NCI-H2107 (cell line): ENCODE measurements at places on chromosomes 2 and 18.

- DNase-seq: no peak
Observed at GRCh38 chr18:58005885-58006523, 38.0 kb upstream of the NEDD4L start.

DNA sequence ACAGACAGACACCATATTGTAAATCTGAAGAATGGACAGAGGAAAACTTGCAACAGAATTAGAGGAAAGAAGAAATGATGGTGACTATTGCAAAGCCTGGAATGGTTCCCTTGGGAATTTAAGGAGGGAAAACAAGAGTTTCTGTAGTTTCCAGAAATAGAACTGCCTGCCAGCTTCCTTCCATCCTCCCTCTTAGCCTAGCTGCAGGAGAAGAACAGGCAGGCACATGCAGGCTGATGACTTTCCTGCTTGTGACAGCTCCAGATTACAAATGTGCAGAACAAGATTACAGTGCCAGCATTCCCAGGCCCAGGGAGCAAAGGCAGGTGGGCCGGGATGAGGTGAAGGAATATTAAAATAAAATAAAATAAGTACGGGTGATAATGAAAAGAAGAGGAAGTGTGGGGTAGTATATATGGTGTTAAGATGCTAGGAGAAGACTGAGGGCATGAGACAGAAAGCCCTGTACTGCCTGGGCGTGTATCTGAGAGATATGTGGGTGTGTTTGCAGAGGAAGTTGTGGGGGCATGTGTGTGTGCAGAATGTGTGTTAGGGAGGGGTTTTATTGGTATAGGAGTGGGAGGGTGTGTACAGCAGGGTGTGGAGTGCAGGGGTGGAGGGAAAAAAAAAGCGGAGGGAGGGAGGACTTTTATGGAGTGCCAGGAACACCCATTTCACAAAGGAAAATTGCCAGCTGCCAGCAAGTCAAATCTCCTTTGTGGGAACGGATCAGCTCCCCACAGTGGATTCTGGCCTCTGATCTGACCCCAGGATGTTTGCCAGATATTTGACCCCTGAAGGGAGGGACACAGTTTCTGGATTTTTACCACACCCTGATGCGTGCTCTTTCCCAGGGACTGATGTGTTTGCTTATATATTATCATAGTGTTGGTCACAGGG, 43.9 kb upstream of the NEMP2 start:
- no peak for DNase-seq

DNA sequence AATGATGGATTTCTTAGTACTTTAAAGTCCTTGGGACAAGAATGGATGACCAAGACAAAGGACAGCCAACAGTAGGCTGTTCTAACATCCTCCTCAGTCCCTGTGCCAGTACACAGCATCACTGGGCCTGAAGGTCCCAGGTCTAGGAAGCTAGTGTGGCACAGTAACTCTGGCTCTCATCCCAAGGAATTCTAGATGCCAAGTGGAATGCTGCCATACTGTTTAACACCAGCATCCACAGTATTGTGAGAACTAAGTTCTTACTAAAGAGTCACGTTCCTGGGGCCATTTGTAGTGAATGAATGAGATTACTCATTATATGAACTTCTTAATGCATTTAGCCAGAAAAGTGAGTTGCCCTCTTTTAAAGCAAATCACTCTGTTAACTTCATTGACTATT, 68.2 kb upstream of the LYPD1 start:
- DNase-seq: no peak

DNA sequence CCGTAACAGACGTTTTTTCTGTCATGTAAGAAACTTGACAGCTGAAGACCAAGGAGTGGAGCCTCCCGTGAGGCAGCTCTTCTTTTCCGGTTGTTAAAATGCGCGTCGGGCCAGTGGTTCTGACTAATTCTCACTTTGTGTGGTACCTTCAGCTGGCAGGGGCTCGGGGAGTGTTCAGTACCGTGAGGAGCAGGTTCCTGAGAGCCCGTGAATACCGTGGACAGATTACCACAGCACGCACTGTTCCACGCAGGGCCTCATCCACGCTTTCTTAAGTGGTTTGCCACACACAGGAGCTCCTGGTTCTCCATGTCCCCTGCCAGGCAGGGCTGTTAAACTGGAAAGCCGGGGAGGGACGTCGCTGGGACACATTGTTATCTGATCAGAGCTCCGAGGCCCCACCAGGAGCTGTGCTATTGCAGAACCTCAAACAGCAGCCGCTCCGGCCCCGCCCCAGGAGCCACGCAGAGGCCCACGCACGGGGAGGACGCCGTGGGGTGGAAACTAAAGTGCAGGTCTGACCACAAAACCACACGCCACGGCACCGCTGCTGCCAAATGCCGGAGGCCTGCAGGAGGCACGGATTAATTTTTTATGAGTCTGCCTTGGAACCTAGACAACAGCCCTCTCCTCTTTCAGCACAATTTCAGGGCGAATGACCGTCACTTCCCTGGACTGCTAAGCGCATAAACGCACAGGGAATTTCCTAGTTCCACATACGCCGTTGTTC, 43.3 kb downstream of the NFATC1 start:
- no peak for DNase-seq

DNA sequence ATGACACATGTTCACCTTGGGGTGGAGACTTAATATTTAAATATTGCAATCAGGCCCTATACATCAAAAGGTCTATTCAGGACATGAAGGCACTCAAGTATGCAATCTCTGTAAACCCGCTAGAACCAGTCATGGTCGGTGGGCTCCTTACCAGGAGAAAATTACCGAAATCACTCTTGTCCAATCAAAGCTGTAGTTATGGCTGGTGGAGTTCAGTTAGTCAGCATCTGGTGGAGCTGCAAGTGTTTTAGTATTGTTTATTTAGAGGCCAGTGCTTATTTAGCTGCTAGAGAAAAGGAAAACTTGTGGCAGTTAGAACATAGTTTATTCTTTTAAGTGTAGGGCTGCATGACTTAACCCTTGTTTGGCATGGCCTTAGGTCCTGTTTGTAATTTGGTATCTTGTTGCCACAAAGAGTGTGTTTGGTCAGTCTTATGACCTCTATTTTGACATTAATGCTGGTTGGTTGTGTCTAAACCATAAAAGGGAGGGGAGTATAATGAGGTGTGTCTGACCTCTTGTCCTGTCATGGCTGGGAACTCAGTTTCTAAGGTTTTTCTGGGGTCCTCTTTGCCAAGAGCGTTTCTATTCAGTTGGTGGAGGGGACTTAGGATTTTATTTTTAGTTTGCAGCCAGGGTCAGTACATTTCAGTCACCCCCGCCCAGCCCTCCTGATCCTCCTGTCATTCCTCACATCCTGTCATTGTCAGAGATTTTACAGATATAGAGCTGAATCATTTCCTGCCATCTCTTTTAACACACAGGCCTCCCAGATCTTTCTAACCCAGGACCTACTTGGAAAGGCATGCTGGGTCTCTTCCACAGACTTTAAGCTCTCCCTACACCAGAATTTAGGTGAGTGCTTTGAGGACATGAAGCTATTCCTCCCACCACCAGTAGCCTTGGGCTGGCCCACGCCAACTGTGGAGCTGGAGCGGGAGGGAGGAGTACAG, 108.1 kb downstream of the XRCC5 start:
- no peak for DNase-seq
